ENCODE measurements at places on chromosomes 12 and 14. TPM values are rescaled to one million over a fixed set of nuclear protein-coding genes. Genes with fewer than 3 reads are reported as not detected.

DNA sequence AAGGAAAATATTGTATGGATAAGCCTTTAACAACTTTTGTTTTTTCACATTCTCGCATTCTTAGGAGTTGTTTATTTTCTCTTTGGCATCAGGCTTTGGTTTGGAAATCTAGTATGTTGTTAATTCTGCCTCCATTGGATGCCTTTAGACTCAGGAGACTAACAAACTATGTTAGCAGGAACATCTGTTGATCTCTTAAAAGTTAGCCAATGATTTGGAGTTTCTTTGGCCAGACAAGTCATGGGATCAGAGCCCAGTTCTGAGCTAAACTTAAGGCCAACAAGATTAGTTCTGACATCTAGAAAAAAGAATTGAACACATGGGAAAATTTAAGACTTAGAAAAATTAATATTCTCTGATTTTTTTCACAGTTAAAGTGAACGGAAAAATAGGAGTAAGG is 35.3 kb upstream of the STRAP start:
- DNase-seq, result no peak

TAS2R8 gene
- not detected for total RNA-seq

DNA sequence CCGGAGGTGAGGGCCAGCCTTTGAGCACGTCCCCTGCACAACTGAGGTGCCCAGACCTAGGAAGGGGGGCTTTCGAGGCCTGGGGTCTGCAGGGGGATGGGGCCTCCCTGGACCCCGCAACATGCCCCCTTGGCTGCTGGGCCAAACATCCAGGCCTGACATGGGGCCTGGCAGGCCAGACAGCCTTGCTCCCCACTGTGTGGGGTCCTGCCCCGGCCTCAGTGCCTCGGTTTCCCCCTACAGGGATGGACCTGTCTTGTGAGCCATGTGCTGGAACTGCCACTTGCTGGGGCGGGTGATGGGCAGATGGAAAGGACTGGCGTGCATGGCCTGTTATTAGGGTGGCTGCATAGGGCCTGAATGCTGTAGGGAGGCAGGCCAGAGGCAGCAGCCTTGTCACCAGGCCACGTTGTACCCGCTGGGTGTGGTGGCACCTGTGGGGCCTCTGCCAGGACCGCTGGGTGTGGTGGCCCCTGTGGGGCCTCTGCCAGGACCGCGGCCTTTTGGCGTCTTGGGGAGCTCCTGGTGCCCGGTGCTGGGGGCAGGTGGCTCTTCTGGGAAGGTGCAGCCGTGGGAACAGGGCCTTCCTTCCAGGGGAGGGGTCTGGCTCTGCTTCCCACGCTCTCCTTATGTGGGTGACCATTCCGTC is 20.4 kb downstream of the ASPG start:
- no peak for DNase-seq

GRCh38 chr12:66160704-66161103 is 9.1 kb downstream of the TMBIM4 start:
- no peak for DNase-seq

DNA sequence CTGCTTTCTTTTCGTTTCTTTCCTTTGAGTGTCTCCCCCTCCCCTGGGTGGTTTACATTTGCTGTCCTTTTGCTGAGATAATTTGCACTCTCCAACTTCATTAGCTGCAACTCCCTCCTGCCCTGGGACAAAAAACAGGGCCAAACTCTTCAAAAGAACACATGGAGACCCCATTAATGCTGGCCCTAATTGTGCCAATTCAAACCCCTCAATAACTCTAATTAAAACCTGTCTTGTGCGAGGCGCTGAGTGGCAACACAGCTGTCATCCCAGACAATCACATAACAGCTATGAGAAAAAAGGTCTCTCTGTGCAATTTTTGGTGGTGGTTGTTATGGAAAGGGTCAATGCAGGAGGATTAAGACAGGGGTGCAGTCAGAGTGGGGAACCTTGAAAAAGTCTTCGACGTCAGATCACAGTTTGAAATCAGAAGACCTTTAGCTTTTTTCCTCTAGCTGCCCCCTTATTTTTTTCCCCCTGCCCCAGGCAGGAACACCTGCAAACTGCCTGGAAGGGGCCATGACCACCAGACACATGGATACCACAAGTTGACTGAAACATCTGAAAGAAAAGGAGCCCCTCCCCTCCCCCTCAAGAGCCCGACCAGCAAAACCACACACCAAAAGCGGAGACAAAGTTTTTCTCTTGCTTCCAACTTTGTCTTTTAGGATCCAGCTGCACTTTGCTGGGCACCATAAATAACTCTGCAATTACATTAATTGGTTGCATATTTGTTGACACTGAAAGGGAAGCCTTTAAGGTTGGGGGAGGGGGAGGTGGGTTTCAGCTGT is 26.5 kb upstream of the SMOC1 start:
- DNase-seq, result no peak

GRCh38 chr12:132407992-132408391 is 78.6 kb upstream of the GALNT9 start:
- no peak for DNase-seq

DNA sequence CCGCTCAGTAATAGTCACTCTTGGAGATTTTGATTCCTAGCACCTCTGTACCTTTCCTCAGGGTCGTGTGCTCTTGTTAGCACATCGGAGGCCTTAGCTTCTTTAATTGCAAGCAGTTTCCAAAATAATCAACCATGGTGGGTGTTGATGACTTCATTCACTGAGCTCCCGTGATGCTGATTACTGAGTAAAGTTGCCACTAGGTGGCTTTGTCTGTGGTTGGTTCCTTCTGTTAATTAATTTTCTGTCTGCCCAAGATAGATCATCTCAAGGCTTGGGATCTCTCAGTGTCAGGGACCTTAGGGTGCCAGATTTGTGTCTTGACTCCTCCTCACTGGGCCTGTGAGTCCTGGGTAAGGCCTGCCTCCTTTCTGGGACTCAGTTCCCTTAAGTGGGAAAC is 54.3 kb downstream of the PTPN11 start:
- DNase-seq, result no peak

- no peak for DNase-seq
These were observed 176.7 kb downstream of the CALM1 start for GRCh38 chr14:90573385-90574105.

GRCh38 chr12:69966839-69967238 is 141.8 kb downstream of the MYRFL start:
- DNase-seq, result no peak

CDKN1B gene
- total RNA-seq, result 73.6 TPM

HEATR5A gene
- total RNA-seq, result 28.8 TPM

GRCh38 chr12:120358412-120359100 is 10.4 kb downstream of the MSI1 start:
- no peak for DNase-seq

ESRRB gene
- not detected for total RNA-seq

TAS2R14 gene
- total RNA-seq, result 1.0 TPM

THTPA gene
- 7.3 TPM for total RNA-seq

MYH7 gene
- not detected for total RNA-seq

P2RX2 gene
- not detected for total RNA-seq

DNA sequence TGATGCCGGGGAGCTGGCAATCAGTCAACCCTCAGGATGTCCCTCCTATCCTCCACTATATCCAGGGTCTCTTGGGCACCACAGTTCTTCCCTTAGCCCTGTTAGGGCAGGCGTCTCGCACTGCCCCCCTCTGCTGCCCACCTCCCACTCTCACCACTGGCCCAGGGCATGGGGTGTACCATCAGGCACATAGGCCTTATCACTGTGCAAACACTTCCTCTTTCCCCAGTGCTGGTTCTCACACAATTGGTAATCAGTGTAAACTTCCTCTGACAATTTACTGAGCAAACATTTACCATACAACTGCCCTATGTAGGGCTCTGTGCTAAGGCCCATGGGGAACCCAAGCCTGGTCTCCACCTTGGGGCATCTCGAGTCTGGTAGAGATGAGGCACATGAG is 20.1 kb upstream of the TMED10 start:
- no peak for DNase-seq

CLEC4C gene
- not detected for total RNA-seq

GRCh38 chr14:73943083-73943482 is 6.8 kb downstream of the FAM161B start:
- peak; percentile 42 for DNase-seq

DNA sequence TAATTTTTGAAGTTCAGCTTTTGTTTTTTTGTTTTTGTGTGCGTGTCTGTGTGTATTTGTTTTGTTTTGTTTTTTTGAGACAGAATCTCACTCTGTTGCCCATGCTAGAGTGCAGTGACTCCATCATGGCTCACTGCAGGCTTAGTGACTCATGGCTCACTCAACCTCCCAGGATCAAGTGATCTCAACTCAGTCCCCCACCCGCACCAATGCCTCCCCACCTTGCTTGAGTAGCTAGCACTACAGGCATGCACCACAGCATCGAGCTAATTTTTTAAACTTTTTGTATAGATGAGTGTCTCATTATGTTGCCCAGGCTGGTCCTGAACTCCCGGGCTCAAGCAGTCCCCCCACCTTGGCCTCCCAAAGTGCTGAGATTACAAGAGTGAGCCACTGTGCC is 981.4 kb downstream of the BCL11B start:
- DNase-seq, result no peak

GRCh38 chr12:75848431-75848925 is 183.1 kb downstream of the PHLDA1 start:
- no peak for DNase-seq

- DNase-seq, result no peak
These were observed 24.9 kb downstream of the FCF1 start for GRCh38 chr14:74737753-74738325.

CCDC38 gene
- not detected for total RNA-seq

GRCh38 chr12:91327889-91328288 is 145.3 kb upstream of the DCN start:
- DNase-seq, result no peak
